Non-pigmented ciliary epithelial cell (primary cell): ENCODE measurements at places on chromosomes 12 and 14.

DNA sequence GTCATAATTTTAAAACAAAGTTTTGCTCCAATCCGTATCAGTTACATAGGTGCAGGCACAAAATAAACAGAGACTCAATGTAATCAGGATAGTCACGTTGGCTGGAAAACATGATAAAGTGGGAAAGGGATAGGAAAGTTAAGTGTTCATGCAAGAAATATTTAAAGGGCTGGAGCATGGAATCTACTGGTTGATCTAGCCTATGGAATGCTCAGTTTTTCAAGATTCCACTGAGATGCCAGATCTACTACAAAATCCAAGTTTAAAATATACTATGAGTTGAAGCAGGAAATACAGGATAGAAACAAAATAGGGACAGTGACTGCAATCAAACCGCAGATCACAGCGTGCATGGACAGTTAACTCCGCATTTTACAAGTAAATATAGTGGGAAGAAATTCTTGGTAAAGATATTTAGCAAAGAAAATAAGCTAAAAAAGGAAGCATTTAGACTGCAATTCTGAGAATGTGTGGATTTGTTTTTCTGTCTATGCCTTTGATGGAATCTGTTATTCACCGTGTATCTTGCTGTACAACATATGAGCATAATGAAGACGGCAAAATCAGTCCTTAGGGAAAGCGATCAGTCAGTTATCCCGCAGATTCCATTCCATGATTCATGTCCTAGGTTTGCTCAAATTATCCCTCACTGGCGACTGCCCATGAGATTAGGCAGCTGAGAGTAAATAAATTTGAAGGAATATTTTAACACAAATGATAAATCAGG, 1044.3 kb downstream of the FLRT2 start:
- DNase-seq, result no peak

- DNase-seq, result no peak
Measured at GRCh38 chr12:96266238-96266637, 72.1 kb downstream of the ELK3 start.

DNA sequence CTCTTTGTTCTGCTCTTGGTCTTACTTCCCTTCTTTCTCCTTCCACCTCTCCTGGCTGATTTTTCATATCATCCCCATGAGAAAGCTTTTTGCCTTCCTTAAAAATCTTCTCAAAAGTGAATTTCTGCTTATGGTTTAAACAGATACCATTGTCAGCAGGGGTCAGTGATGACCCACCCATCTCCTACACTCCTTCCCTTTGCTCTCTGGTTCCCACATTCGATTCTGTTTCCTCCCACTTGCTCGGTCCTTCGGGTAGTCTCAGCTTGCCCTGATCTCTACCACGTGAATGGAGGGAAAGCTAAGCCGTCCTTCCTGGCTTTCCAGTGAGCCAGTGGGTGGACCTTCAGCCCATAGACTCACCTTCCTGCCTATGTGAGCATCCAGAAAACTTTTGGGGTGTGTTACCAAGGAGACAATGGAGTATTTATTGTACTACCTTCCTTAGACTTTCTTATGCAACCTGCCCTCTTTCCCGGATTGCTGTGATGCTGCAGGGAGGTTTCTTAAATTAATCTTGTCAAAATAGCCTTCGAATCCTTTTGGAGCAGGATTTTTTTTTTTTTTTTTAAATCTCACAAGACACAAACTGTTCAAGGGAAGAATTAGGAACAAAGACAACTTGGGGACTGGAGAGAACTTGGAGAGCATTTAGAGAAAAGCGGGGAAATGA, 306.3 kb downstream of the CACNA1C start:
- DNase-seq, result no peak

DNA sequence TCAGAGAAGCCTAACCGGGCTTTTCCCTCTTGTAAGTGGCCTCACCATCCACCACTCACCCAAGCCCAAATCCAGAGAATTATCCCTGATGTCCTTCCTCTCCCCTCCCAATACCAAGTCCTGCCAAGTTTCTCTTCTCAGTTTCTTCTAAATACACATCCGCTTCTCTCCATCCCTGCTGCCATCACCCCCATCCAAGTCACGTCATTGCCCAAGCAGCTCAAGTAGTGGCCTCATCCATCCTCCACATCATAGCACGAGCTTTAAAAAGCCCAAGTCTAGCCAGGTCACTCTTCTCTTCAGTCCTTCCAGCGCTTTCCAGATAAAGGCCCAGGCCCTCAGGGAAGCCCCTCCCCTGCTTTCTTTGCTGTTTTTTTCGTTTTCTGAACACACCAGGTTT, 25.4 kb downstream of the IL31 start:
- no peak for DNase-seq

- DNase-seq, result peak; percentile 56
Measured at GRCh38 chr14:59161561-59162175, 26.8 kb upstream of the DAAM1 start.

- DNase-seq, result peak; percentile 41
Measured at GRCh38 chr14:85252011-85252410, 277.9 kb upstream of the FLRT2 start.

GRCh38 chr12:77060883-77061240, 4.5 kb downstream of the E2F7 start:
- DNase-seq, result no peak

DNA sequence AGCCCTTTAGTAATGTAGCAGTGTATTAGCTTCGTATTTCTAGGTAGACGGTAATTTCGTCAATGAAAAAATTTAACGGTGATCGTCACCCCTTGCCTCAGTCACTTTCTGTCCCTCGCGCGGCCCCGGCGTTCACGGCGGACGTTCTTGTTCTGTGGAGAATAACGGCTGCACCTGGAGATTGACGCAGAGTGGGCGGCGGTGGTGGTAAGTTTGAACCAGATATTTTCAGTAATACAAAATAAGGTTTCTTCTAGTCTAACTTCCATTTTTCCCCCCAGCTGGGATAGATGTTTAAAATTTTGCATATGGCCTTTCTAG, 341 bp downstream of the ZNF10 start:
- no peak for DNase-seq

DNA sequence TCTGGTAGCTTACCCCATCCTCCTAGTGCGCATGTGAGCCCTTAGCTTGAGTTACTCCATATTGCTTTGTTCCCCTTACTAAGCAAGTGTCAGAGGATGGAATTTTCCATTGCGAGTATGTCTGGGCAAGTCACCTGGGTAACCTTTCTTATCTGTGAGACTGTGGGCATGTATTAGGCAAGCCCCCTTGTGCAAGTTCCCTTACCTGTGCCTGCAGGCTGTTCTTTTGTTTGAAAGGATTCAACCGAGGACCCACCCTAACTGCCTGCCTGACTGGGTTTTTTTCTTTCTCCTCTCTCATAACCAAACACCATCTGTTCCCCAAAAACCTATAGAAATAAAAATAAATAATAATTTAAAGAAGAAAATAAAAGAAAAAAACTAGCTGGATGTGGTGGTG, 22.3 kb upstream of the PPP2R5E start:
- DNase-seq, result no peak

GRCh38 chr12:64531665-64532334, 78.5 kb upstream of the RASSF3 start:
- no peak for DNase-seq

DNA sequence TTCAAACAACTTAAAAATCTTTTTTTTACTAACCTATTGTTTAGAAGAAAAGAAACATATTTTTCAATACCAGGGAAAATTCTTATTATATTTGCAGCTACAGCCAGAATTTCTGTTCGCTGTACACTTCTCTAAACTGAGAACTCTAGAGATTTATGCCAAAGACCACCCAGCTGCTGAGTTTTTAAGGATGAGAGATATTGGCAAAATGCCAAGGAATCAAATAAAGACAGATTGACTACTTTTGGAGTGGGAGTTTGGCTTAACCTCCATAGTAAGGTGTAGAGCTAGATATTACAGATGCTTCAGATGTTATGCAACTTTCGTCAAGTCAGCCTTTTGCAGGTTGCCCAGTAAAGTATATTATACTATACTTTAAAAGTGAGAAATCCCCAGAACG, 71.8 kb downstream of the TTLL5 start:
- DNase-seq, result no peak

GRCh38 chr12:48832321-48833060, 14.2 kb downstream of the CACNB3 start:
- DNase-seq, result no peak

GRCh38 chr12:51591016-51591901, at the start of gene SCN8A:
Gene SCN8A (plus strand): TSS chr12:51591233. CDS start chr12:51662818, 71,585 bp downstream.
- no peak for DNase-seq

DNA sequence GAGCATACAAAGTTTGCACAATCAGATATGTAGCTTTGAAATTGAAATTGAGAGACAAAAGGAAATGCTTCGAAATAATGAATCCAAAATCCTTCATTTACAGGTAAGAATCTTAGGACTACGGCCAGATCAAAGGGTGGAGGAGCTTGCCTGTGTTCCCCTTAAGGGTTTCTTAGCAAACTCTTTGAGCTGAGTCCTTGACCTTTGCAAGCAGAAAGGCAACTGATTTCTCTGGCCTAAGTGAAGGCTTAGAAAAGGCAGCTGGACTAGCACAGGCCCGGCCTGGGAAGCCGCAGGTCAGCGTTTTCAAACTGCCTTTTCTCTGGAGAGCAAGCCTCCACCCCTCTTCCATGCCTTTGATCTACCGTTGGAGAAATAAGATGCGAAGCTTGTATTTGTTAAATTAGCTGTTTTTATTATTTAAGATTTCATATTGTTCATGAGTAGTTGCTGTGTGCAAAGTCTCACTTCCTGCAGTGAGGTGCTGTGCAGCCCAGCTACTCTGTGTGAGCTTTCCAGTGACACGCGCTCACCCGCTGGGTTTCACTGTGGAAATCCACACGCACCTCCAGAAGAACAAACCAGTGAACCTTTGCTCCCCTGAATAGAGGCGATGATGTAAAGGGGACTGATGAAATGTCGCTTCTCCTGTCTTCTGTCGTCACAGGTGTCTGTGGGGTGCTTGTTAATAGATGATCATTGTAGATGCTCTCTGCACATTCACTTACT, 25.0 kb upstream of the AMN start:
- DNase-seq, result no peak

DNA sequence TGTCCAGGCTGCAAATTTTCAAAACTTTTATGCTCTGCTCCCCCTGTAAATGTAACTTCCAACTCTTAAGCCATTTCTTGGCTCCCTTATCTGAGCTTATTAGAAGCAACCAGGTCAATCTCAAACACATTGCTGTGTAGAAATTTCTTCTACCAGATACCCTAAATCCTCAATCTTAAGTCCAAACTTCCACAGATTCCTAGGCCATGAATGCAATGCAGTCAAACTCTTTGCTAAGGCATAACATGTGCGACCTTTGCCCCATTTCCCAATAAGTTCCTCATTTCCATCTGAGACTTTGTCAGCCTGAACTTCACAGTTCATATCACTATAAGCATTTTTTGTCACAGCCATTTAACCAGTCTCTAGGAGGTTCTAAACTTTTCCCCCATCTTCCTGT, 64.5 kb downstream of the TMTC3 start:
- no peak for DNase-seq

DNA sequence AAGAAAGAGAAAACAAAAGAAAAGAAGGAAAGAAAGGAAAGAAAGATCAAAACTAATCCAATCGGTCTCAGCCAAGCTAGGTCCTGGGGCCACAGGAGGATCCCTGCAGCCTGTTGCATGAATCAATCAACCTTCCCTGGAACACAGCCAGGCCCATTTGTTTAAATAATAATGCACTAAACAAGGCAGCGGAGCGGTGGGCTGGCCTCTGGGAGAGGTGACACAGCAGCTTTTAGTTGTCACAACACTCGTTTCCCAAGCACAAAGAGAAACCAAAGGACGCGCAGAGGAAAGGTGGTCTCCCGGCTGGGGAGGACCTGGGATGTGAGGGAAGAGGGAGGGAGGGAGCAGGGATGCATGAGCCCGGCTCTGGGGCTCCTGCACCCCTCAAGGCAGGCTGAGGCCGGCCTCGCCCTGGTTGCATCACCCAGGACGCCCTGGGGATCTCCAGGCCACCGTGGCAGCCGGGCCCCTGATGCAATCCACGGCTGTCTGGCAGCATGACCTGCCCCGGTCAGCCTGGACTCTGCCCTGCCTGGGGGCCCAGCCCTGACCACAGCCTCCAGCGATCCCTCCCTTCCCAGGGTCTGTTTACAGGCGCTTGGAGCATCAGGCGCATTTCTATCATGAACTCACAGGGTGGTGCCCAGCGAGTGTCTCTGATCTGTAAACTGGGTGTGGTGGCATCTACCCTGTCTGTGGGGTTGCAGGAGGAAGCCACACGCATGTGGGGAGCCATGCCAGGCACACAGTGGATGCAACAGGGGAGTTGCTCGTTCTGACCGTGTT, 32.5 kb downstream of the MMP17 start:
- DNase-seq, result no peak

- DNase-seq, result no peak
Measured at GRCh38 chr14:23321572-23322547, 603 bp downstream of the PABPN1 start.

DNA sequence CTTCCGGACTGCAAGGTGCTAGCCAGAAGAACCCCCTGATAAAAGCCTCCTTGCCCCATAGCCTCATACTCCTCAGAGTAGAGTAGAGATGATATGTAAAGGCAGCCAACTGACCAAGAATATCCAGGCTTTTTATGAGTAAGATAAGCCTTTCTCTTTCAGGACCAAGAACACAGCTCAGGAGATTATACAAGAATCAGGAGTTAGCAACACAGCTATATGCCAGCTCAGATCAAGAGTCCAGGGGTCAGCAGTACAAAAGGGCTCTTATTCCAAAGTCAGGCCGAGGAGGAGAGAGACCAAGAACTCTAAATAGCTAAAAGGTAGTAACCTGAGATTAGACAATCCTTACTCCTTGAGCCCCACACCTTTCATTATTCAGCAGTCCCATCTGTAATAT, 135.3 kb downstream of the BTG1 start:
- no peak for DNase-seq

DNA sequence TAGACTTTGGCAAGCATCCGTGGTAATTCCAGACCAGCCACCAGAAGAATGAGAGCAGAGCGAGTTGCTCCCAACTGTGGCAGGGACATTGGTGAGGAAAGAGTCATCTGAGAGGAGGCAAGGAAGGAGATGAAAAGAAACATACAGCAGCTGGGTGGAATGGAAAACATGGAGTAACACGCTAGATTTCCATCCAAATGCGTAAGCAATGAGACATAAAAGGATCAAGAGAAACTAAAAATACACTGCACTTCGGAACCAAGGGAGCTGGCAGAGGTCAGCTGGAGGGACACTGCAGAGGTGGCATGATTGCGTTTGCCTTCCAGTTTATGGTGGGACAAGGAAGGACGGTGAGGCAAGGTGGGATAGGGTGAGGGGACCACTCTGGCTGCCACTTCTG, 82.9 kb downstream of the DDX51 start:
- no peak for DNase-seq

- no peak for DNase-seq
Measured at GRCh38 chr14:95494456-95494855, 22.0 kb downstream of the SYNE3 start.
